ENCODE measurements at places on chromosomes 3 and 15.

DNA sequence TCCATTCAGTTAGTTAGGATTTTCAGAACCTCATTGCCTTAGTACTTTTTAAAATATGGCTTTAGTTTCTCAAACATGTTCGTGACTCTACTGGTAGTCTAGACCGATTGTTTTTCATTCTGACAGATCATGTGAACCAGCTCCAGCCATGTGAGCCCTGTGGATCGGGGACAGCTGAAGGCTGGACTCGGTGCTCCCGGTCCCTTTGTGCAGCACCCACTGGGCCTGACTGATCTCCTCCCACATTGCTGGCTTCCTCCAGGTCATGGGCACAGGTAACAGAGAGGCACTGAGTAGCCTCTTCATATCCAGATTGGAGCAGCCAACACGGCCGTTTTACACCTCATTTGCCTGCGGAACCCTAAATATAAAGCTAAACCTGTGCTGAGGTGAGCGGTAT is 30.5 kb downstream of the NIPA2 start:
- no peak for DNase-seq

DNA sequence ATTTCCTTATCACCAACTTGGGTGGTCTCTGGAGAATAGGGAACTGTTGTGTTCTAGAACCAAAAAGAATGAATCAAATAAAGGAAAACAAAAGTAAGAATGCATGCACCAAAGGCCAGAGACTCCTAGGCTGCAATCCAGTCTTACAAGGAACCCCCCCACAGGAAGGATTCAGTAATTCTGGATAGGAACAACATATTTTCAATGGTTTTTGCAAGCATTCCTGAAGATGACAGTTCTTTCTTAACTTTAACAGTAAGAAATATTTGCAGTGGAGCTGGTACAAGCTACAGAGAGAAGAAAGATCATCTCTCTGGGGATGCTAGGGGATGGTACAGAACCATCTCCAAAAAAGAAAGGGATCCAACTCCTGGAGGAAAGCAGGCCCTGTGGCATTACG is 116.2 kb upstream of the CHRM5 start:
- DNase-seq: no peak

DNA sequence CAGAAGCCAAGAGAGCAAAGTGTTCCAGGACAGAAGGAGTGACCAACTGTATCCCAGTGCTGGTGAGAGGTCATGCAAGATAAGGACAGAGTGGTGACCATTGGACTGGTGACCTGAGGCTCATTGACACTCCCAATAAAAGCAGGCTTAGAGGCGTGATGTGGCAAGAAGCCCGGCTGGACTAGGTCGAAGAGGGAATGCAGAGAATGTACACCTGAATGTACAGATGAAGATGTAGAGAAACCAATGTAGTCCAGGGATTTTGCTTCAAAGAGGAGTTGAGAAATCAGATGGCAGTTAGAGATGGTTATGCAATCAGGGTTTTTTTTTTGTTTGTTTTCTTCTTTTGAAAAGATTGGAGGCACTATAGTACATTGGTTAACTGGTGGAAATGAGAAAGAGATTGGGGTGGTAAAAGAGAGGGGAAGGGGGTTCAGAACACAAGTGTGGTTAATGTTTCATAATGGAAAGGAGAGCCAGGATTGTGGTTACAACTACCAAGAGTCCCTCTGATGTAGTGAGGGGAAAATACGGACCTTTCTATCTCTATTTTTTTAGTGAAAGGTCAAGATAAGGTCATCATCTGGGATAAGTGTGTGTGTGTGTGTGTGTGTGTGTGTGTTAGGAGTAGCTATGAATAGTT is 23.3 kb downstream of the ST3GAL6 start:
- no peak for DNase-seq

DNA sequence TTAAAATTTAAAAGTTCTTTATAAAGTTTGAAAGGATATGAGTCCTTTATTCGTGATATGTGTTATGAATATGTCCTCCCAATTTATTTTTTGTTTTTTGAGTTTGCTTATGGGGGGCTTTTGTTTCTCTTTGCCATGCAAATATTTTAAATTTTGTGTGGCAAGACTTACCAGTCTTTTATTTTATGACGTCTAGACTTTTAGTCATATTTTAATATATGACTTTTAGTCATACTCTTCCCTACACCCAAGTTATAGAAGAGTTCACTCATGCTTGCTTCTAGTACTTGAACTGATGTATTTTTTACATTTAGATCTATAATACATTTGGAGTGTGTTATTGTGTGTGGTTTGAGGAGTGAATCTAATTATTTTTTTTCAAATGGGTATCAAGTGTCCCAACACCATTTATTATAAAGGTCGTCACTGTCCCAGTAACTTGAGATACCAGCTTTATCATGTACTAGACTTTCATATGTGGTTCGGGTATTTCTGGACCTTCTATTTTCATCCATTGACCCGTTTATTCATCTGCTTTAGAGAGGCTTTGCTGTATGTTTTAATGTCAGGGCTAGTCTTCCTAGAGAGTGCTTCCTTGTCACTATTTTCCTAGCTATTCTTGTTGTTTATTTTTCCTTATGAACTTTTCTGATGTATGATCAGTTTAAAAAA is 755 bp downstream of the PARP15 start:
- DNase-seq: no peak

GRCh38 chr3:187636528-187636927 is 33.7 kb downstream of the SST start:
- DNase-seq: no peak

DNA sequence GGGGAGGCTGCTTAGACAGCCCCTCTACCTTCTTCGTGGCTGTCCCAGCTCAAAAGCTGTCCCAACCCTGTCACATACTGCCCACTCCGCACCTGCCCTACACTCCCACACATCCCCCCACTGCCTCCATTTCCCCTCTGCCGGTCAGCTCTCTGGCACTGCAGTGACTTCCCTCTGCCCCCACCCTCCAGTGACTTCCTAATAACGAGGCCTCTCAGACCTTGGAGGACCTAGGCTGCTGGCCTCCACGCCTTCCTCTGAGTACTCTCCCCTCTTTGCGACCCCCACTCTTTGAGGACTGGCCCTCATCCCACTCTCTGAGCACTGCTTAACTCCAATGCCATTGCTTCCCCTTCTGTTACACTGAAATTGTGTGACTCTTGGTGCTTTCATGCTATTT is 45.3 kb downstream of the KY start:
- DNase-seq: no peak

- no peak for DNase-seq
These were observed 35.6 kb upstream of the CCK start for GRCh38 chr3:42301446-42302175.

- DNase-seq: no peak
These were observed 10.6 kb downstream of the CCR9 start for GRCh38 chr3:45896956-45897355.

DNA sequence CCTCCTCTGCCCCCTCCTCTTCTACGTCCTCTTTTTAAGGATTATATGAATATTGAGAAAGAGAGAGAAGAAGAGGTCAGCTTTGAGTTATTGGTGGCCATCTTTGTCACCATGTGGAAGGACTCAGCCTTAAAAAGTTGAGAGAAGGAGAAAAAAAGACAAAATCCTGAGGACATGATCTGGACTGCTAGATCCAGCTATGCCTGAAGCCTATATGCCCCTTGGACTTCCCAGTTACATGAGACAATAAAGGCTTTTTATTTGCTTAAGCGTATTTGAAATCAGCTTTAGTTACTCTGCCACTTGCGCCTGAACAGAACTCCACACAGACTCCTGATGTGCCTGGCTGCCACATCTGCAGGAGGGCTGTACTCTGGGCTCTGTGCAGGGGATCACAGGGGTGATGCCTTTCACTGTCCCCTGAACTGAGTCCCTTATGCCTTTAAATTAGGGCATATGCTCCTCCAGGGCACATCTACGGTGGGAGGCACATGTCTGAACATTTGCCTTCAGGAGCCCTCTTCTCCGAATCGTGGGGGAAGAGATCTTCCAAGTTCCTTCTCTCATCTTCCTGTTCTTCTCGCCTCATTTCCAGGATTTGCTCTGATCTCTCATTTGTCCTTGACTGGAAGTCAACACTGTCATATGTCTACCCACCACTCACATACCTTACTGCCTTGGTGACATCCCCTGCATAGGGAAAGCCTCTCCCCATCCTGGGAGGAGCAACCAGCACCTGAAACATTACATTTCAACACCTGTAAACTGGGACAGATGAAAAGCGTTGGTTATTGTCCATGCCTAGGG is 14.0 kb upstream of the PLA2G4E start:
- no peak for DNase-seq

DNA sequence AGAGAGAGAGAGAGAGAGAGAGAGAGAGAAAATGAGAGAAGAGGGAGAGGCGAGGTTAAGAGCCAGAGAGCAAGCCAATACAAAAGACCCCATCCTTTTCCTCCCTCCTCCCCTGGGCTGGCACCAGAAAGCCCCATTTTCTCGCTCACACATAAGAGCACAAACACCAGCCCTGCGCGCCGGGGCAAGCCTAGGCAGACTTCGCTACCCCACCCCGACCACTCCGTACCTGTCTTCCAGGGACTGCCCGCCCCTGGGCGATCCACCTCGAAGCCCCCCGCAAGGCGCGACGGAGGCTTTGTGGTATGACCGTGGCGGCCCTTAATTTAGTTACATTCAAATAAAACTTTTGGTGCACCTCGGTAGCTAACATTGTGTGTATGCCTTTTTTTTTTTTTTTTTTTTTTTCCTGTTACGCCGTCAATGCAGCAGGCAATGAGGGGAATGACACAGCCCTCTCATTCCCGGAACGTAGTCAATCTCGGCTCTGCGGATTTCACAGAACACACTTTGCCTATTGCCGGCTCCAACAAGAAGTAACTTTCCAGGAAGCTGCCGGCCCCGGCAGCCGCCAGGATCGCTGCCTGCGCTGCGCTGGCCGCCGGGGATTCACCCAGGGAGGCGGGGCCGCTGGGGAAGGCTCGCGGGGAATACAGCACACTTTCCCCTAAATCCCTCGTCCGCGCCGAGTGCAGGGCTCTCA is 7.7 kb downstream of the BCL6 start:
- DNase-seq: no peak

- no peak for DNase-seq
These were observed 9.8 kb downstream of the GXYLT2 start for GRCh38 chr3:72897758-72898007.

Measured in activated CD4-positive, alpha-beta T cell treated with anti-CD3 and anti-CD28 coated beads for 24 hours (primary cell).